ENCODE measurements at places on chromosomes 16 and 17.

DNA sequence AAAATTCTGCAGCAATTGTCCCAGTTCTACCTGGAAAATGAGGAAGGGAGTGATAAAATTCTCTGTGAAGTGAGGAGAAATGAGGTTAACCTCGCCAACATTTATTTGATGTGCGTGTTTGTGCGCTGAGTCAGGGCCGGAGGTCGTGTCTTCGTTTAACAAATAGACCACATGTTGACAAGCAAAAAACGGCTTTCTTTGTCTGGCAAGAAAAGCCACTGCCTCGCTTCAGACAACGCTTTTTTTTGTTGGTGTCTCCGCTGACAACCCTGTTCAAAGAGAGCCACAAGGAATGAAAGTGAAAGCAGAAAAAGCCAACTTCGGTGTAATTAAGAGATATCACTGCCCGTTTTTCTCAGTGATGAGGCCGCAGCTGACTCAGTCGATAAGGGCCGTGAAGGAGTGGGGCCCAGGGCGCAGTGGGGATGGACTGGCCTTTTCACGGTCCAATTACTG, 510.6 kb downstream of the CDH13 start:
- DNase-seq, result no peak

- no peak for DNase-seq
Measured at GRCh38 chr16:78996790-78997189, 603.7 kb downstream of the MAF start.

DNA sequence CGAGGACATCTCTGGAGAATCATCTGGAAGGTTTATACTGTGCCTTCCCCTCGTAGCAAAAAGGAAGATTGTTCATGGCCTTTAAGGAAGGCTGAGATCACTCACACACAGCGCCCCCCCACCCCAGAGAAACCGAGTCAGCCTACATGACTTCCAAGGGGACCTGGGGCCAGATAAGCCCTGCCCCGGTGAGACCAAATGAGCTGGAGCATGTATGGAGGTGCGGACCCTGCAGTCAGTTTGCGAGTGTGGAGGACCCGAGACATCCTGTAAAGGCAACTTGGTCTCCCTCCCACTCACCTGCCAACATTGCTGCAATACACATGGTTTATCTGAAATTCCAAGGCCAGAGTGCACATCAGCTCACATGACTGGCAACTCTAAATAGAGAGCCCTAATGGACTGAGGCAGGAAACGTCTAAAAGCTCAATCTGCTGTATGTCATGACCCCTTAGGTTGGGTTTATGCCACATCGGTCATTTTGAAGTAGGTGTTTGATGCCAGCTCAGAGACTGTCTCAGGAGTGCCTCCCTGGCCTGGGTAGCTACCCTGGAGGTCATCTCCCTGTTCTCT, 233.6 kb downstream of the CPPED1 start:
- DNase-seq, result no peak

DNA sequence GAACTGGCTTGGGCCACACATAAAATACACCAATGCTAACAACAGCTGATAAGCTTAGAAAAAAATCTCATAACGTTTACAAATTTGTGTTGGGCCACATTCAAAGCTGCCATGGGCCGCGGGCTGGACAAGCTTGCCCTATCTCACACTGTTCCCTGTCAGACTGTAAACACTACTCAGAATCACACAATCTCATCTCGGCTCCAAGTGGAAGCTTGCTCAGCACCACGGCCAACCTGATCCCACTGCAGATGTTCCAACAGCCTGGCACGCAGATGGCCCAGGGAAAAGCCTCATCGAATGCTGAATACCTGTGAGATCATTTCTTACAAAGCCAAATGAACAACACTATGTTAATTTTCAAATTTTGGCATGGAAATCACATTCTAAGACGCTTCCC, 125.8 kb downstream of the ANKRD11 start:
- DNase-seq, result no peak

DNA sequence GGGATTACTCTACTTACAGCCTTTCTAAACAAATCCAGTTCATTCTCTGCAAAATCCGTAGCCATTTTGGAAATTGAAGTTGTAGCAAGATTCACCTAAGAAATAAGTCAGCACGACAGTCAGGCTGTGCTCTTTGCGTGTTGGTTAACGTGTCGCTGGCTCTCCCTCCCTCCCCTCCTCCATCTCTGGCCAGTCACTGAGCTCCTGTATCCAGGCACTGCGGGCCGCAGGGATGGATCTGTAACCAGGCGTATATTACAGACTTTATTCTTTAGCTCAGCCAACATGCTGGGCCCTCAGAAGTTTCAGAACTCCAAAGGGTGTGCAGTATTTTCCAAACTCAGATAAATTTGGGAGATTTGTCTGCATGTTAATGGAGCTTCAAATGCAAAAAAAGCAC, 30.8 kb downstream of the KDM8 start:
- DNase-seq, result no peak

DNA sequence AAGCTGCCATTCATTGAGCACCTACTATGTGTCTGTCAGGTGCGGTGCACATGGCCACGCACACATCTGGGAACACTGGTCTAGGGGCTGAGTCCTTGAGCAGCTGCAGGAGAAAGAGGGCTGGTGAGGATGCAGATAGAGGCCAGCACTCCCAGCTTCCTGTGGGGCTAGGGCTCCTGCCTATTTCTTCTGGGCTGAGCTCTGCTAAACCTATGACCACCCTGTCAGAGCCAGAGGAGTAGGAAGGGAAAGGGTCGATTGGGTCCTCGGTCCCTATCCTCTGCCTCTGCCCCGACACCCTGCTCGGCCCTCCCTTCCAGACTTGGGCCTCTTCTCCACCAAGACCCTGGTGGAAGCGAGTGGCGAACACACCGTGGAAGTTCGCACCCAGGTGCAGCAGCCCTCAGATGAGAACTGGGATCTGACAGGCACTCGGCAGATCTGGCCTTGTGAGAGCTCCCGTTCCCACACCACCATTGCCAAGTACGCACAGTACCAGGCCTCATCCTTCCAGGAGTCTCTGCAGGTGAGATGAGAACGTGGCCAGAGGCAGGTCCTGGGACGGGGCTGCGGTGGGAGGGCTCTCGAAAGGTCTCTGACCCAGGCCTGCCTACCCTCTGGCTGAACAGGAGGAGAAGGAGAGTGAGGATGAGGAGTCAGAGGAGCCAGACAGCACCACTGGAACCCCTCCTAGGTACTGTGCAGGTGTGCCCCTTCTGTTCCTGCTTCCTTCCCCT, 4.0 kb upstream of the TMEM88 start:
- no peak for DNase-seq

DNA sequence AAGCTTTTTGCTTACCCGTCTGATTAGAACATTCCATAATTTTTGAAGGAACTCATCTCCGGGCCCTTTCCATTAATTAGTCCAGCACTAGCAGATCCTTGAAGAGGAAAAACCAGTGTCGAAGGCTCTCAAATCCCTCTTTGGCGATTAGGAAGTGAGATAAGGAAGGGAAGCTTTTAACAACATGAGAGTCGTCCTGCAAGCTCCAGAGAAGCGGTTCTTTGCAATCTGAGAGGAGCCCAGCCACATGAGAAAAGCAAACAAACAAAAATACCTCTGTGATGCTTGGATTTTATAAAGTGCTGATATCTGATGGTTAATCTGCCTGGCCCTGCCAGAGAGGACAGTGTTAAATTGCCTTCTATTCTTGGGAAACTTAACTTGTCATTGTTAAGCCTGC, 339.8 kb upstream of the SALL1 start:
- DNase-seq, result no peak

DNA sequence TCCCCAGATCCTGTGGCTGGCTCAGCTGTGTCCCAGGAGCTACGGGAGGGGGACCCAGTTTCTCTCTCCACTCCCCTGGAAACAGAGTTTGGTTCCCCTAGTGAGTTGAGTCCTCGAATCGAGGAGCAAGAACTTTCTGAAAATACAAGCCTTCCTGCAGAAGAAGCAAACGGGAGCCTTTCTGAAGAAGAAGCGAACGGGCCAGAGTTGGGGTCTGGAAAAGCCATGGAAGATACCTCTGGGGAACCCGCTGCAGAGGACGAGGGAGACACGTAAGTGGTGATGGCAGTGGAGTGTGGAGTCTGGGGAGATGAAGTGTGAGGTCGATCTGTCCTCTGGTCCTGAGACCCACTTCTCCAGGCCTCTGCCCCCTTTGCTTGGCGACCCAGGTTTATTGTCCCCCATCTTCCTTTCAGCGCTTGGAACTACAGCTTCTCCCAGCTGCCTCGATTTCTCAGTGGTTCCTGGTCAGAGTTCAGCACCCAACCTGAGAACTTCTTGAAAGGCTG, 585 bp downstream of the WRAP53 start:
- DNase-seq, result no peak

DNA sequence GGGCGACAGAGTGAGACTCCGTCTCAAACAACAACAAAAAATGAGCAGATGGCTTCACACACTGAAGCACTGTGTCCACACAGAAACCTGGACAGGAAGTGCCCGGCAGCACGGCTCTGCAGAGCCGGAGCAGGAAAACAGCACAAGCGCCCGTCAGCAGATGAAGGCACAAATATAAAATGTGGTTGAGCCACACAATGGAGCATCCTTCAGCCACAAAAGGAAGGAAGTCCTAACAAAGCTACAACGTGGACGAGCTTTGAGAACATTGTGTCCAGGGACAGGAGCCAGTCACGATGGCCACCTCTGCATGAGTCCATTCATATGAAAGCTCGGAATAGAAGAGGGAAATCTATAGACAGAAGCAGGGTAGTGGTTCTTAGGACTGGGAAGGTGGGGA, 15.7 kb downstream of the RHBDF2 start:
- no peak for DNase-seq

DNA sequence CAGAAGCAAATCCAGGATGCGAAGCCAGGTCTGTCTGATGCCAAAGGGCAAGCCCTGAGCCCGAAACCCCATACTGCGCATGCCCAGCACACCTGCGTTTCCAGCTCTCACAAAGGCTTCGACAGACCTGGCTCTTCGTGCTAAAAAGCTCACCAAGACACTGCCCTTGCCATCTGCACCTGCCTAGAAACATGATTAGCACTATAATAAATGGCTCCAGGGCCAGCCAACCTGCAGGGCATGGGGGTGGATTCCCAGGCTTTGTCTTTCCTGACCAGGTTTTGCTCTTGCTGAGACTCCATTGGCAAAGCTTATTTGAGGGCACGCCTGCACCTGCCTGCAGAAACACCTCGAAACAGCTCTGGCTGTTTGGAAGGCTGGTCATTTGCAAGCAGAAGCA, 14.4 kb upstream of the PLD6 start:
- DNase-seq, result no peak

- DNase-seq, result no peak
Measured at GRCh38 chr17:79007504-79008381, 1.8 kb downstream of the CANT1 start.

DNA sequence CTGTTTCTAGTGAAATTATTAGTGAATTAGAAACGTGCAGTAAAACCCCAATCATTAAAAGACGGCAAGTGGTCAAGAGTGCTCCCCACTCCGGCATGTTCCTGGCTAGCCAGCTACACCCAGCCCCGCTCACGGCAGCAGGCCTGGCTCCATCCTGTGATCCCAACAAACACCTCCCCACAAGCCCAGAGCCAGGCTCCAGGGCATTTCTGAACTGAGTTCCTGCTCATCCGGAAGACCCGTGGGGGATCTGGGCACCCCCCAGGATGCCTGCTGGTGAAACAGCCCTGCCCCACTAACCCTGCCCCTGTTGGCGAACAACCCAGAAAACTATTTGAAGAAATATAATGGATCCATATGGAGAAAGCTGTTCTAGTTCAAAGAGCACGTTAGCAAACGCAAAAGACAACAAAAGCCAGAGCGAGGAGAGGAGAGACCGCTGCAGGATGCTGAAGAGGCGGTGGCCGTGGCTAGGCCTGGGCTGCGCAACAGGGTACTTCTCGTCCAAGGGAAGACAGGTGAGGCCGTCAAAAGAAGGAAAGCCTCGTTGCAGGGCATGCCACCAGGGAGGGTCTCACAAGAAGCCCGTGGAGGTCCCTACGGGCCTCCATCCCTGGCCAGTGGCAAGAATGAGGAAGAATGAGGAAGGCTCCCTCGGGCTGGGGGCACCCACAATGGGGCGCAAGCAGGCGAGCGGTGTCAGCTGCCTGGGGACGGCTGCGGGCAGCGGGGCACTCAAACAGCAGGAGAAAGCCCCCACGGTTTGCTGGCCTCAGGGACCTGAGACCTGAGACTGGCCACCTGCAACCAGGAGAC, 19.2 kb downstream of the SLC16A3 start:
- DNase-seq, result no peak

DNA sequence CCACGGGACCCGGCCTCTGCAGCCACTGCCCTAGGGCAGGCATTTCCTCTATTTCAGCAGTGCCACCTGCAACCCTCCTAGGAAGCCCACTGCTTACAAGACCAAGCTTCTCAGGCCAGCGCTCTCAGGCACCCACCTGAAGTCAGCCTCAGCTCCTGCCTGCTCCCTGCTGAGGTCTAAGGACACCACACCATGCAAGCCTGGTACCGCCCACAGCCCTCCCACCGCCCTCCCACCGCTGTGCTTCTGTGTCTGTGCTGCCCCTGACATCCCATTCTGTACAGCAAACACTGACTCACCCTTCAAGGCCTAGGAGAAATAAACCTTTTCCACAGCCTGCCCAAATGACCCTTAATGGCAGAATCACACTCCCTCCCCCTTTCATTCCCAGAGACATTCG, 6.3 kb downstream of the CLUH start:
- DNase-seq, result no peak

DNA sequence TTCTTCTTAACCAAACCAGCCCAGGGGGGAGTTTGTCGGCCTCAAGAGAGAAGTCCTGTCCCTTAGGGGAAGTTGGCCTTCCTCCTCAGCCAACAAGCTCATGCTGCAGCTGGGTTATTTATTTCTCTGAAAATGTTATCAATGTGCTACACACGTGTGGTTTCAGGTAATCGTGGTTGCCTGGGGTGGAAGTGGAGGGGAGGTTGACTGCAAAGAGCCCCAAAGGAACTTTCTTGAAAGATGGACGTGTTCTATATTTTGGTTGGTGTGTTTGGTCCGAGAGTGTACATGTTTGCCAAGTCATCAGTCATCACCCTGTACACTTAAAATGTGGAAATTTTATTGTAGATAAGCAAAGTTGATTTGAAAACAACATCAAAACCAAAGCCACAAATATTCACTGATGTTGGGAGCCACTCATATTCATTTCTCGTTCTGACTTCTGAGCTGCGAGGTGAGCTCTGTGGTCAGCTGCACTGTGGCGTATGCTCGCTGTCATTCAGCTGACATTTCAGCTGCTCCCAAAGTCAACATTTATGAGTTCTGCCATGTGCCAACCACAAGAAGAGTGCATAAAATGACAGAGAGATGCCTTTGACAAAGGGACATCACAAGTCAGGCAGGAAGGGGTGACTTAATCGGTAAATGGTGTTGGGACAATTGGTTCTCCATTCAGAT, 26.5 kb upstream of the ADGRG1 start:
- DNase-seq, result no peak

GRCh38 chr16:13093661-13094060, 192.3 kb downstream of the SHISA9 start:
- DNase-seq, result no peak

DNA sequence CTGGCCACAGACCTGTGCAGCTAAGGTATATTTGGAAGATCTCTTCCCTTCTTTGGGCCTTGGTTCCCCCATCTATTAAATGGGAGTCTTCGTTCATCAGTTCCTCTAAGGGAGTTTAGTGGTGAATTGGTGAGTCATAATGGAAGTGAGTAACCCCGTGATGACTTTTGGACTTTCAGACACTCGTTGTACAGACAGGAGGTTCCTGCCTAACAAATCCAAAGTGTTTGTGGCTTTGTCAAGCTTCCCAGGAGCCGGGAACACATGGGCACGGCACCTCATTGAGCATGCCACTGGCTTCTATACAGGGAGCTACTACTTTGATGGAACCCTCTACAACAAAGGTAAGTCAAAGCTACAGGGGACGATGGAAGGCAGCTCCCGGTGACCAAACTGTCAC, 40.4 kb downstream of the WSCD1 start:
- DNase-seq, result no peak

GRCh38 chr16:11605891-11606290, 19.2 kb upstream of the LITAF start:
- DNase-seq, result no peak

All from stimulated activated CD4-positive, alpha-beta T cell treated with anti-CD3 and anti-CD28 coated beads, TNF-alpha, amount 100 ng/mL, for 1 hour (primary cell).